ENCODE measurements at places on chromosomes 1 and 21.

DNA sequence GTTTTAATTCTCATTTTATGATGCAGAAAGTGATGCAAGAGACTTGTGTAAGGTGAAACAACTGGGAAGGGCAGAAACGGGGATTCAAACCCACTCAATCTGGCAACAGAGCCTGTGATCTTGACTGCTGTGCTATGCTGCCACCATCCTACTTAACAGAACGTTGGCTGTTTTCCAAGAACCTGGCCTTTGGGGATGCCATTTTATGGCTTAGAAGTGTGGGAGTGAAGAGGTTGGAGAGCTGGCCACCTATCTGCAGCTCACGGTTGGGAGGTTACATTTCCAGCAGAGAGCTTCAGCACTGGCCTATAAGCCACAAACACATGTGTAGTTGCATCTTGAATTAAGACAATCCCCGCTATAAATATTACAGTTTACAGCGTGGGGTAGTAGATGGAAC lies 235.3 kb downstream of the PRDM2 start:
- no peak for DNase-seq

DNA sequence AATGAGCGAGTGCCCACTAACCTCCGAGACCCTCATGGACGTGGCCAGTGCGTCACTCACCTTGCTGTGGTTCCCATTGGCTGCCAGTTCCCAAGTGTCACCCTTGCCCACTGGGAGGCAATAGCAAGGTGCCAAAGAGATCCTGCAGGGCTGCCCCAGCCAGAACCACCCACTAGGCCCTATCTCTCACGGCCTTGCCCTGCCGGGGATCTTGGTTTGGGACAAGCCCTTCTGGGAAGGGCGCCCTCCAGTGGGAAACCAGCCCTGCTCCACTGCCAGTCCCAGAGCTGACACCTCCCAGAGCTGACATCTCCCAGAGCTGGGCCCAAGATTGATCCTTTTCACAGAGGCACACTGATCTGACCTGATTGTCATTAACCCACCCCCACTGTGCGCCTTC lies 2.1 kb upstream of the SELENON start:
- DNase-seq = no peak

- no peak for DNase-seq
Observed at GRCh38 chr1:6419397-6419803, 319 bp downstream of the HES2 start.

- no peak for DNase-seq
Observed at GRCh38 chr1:171917331-171917730, 76.0 kb downstream of the DNM3 start.
